ENCODE measurements at places on chromosomes 7 and 10.

- no peak for DNase-seq
Observed at GRCh38 chr10:132399117-132400035, 2.4 kb downstream of the PWWP2B start.

DNA sequence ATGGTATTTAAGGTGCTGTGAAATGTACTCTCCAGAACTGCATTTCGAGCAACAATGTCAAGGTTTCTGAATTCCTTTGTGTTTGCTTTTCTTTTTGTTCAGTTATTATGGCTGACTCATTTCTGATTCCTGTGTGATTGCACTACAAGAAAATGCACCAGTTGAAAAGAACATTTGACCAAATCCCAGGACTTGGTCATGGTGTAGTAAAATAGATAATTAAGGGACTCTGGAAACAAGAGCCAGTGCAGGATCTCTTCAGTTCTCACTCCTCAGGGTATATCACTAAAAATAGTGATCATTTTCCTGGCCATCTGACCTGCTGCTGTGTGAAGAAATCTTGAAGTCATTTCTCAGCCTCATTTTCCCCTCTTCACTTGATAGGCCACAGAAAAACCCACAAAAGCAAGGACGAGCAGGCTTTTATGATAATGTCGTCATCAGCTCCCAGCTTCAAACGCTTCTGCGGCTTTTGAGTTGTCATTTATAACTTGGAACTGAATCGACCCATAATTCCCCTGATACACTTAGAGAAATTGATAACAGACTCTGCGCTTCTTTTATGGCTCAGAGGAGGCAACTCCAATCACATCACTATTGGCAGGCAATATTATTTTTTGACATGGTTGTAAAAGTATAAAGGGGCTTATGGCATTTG is 274.7 kb downstream of the HDAC9 start:
- DNase-seq: no peak

DNA sequence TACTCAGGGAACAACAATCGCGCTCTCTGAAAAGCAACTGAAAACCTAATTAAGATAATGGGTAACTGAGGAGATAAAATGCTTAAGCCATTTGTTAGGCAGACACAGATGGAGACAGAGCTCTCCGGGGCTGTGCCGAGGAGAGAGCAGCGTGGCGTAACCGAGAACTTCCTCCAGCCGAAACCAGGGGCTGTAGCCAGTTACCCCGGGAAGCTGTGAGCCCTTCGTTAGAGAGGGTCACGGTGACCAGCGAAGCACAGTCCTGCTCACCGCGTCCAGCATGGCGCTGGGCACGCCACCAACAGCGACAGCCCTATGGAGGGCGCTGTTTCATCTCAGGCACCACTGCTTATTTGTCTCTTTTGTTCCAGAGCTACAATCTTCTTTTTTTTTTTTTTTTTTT is 16.1 kb downstream of the PAPOLB start:
- DNase-seq: no peak

GRCh38 chr10:14670551-14671240 is 104.0 kb downstream of the FAM107B start:
- DNase-seq: no peak

DNA sequence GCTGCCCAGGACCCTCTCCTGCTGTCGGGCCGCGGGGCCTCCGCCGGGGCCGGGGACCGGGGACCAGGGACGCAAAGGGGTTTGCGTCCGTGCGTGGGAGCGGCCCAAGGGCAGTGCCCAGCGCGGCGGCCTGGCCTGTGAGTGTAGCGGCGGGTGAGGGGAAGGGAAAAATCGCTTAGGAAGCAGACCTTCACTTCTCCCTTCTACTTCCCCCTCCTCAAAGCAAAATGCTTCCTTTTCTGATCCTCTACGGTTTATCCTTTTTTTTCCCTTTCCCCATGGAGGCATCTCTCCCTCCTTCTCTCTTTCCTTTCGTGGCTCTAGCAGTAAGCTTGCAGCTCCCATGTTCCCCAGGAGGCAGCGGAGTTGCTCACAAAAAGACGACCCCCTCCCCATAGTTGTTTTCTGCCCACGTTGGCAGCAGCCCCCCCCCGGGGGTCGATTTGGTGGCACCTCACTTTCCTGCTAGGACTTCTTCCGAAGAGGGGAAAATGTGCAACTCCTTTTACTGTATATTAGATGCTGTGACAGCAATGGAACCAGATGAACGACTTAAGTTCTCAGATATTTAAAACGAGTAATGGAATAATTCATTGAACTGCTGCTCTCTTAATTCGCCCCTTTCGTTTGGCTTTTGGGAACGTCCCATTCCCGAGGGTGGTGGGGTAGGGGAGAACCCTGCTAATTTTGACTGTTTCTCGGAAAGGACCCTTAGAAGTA is 724 bp downstream of the CAPZA2 start:
- DNase-seq: no peak

DNA sequence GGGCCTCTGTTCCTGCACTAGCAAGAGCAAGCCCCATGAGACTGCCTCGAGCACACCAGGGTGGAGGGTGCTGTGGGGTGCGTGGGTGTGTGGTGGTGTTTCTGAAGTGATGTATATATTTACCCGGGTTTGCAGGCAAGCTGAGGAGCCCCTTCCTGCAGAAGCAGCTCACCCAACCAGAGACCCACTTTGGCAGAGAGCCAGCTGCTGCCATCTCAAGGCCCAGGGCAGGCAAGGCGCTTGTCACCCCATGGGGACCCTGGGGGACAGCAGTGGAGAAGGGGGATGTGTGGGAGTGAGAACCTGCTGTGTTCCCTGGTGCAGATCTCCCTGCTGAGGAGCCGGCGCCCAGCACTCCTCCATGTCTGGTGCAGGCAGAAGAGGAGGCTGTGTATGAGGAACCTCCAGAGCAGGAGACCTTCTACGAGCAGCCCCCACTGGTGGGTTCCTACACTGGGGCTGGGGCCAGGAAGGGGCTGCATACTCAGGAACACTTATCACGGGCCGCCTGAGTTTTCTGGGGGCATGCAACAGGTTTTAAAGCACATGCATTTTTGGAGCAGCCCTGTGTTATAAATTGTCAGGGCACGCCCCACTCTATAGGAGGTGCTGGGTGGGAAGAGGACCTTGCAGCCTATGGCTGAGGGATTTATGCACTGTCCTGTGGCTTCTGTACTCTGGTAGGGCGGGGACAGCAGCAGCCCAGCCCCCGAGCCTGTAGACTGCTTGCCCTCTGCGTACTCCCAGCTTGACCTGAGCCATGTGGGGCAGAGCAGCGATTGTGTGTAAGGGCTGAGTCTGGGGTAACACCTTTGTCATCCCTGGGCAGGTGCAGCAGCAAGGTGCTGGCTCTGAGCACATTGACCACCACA is 5.9 kb downstream of the PGAM2 start:
- DNase-seq: no peak

- DNase-seq: no peak
Observed at GRCh38 chr7:159102681-159103381, 41.8 kb downstream of the VIPR2 start.

DNA sequence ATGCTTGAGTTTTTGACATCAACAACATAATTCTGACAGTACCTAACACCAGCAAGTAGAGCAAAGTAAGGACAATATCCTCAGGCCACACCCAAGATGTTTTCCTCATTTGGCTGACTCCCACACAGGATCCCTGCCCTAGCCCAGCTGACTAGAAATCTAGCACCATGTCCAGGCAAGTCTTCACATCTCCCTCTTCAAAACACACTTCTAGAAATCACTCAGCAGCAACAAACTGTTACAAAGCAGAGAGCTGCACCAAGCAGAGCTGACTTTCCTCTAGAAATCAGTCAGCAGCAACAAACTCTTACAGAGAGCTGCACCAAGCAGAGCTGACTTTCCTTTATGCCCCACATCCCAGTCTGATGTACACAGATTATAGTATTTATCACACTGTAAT is 7.7 kb downstream of the TMEM168 start:
- no peak for DNase-seq

DNA sequence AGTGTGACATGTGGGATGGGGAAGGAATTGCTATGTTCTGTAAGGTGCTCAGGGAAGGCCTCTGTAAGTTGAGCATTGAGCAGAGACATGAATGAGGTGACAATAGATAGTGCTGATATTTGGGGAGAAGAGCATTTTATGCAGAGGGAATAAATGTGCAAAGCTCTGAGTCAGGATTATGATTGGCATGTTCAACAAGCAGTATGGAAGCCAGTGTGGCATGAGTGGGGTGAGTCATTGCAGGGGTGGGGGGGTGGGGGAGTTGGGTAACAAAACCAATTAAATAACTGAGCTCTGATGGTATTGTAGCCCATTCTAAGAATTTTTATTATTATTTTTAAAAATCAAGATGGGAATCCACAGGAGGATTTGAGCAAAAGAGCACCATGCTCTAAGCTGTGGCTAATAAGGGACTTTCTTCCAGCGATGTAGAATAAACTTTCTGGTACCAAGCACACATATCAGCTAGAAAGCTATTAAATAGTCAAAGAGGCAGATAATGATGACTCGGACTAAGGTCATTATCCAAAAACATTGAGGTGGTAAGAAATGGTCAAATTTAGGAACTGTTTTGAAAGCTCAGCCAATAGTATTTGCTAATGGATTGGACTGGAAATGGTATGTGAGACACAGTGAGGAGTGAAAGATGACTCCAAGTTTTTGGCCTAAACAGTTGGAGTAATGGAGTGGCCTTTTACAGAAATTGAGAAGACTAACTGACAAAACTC is 96.4 kb downstream of the PRKG1 start:
- DNase-seq: no peak

DNA sequence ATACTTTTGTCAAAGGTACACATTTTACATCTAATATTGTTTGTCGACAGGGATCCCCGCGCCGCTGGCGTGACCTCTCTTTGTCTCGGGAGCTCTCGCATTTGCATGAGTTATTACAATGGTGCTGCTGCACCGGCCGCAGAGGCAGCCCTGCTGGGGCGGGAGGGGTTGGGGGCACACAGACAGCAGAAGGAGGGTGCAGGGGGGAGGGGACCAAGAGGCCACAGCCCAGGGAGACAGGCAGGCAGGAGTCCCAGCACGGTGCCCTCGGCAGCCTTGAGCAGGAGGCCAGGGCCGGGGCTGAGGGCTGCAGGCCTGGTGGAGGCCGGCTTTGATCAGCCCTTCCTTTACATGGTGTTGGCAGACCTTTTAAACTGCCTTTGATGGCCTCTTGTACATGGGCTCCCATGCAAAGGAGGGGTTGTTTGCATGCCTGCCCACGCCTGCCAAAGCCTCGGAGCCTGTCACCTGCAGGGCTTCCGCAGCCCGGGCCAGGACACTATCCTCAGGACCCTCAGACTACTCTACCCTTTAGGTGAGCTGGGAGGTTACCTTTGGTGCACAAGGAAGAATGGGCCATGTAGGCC is 95.5 kb downstream of the EBF3 start:
- no peak for DNase-seq

GRCh38 chr10:84605802-84606201 is 277.4 kb downstream of the CCSER2 start:
- DNase-seq: no peak

- no peak for DNase-seq
Observed at GRCh38 chr10:103939522-103939921, 21.5 kb upstream of the STN1 start.

DNA sequence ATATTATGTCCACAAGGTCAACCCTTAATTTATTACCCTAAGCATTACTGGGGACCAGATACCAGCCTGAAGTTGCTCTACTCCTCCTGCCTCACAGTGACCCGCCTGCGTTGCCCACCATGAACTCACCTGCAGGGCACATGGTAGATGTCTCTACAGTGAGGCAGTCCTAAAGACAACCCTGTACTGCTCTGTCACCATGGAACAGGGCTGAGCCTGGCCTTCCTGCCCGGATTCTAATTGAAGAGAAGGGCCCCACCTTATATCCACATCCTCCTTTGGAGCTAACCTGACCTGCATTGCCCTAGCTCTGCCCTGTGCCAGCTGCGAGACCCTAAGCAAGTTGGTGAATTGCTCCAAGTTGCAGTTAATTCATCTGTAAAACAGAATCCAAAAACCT is 4.1 kb downstream of the SH3PXD2A start:
- DNase-seq: no peak

- no peak for DNase-seq
Observed at GRCh38 chr7:158428131-158428836, 159.3 kb downstream of the PTPRN2 start.

DNA sequence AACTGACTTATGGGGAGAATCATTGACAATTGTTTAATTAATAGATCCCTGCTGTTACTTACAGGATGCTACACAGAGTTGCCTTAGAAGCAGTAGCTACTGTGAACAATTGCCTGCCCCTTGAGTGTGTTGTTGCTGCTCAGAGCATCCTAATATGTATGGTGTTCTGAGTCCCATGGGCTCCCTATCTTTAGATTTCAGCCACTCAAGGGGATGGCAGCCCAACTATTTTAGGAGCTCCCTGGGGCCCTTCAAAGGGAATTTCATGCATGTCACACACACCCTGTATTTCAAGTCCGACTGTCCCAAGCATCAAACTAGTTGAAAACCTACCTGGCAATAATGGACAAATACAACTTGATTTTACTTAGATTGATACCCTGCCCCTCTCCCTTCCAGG is 111.2 kb downstream of the NOC3L start:
- no peak for DNase-seq

DNA sequence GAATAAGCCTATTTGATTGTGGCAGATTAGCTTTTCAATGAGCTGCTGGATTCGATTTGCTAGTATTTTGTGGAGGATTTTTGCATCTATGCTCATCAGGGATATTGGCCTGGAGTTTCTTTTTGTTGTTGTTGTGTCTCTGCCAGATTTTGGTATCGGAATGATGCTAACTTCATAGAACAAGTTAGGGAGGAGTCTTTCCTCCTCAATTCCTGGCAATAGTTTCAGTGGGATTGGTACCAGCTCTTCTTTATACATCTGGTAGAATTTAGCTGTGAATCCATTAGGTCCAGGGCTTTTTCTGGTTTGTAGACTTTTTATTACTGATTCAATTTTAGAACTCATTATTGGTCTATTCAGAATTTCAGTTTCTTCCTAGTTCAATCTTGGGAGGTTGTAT is 43.4 kb upstream of the KLF14 start:
- DNase-seq: no peak

GRCh38 chr7:28086198-28086597 is 94.4 kb downstream of the JAZF1 start:
- DNase-seq: no peak

DNA sequence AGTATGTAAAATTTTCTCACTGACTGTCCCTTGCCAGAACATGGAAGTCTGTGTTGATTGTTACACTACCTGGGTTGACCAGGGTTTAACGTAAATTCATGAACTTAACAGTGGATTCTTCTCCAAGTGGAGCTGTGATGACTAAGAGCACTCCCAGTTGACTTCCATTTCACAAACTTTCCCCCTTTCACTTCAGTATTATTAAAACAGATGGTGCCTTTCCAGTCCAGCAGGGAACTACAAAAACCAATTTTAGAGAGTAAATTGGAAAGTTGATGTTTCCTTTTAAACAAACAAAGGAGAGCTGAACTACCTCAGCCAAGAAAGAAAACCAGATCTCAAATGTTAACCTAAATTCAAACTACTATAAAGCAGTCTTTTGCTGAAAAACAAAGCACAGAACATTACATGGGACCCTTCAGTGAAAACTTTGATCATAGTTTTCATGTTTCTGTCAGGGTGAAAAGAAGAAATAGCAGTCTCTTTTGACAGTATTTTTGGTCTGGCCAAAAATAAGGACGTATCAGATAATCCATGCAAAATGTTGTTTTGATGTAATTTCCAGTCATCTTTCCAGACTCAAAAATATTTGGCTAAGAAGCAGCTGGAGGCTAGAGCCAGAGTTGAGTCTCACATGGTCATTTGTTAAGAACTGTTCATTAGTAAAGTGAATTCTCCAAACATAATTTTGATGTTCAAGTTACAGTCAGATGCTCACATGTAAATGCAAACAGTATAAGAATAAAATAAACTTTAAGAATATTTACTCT is 479.9 kb upstream of the AKR1E2 start:
- no peak for DNase-seq

All from SW 1271 (cell line).